ENCODE measurements at places on chromosomes 4 and X.
A peak's percentile ranks its signal among the peaks of the same experiment; 100 is the strongest.

DNA sequence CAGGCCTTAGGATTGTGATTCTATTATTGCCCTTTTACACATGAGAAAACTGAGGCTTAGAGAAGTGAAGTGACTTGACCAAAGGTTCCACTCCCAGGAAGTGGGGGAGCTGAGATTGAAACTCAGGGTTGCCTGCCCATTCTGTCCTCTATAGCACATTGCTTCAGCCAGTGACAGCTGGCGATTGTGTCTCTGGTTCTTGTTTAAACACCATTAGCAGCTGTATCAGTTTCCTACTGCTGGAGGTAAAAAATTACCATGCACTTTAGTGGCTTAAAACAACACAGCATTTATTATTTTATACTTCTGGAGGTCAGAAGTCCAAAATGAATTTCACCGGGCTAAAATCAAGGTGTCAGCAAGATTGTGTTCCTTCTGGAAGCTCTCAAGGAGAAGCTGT, 205.8 kb upstream of the MAMLD1 start:
- no peaks in the 10 kb centered on the region for H3K4me1 ChIP-seq
- H3K4me3 ChIP-seq: no peak overlapping the region
- peak; percentile 3 for DNase-seq
- no peaks in the 10 kb centered on the region for H3K27me3 ChIP-seq

GRCh38 chr4:161321706-161322105, 842.1 kb downstream of the FSTL5 start:
- H3K27ac ChIP-seq: no peak overlapping the region
- DNase-seq: no peak
- no peaks in the 10 kb centered on the region for H3K4me1 ChIP-seq
- H3K27me3 ChIP-seq: no peaks in the 10 kb centered on the region
- no peaks in the 10 kb centered on the region for H3K36me3 ChIP-seq

GRCh38 chr4:166318810-166319525, 445.9 kb downstream of the TLL1 start:
- no peaks in the 10 kb centered on the region for H3K4me1 ChIP-seq
- H3K27ac ChIP-seq: no peak overlapping the region
- no peaks in the 10 kb centered on the region for H3K27me3 ChIP-seq
- no peak for DNase-seq
- H3K36me3 ChIP-seq: no peaks in the 10 kb centered on the region

- H3K27me3 ChIP-seq: no peaks in the 10 kb centered on the region
- H3K36me3 ChIP-seq: no peaks in the 10 kb centered on the region
- no peak for DNase-seq
- no peak overlapping the region for H3K27ac ChIP-seq
- no peaks in the 10 kb centered on the region for H3K4me1 ChIP-seq
These were observed 558.2 kb upstream of the NDST4 start for GRCh38 chr4:115671581-115671980.

DNA sequence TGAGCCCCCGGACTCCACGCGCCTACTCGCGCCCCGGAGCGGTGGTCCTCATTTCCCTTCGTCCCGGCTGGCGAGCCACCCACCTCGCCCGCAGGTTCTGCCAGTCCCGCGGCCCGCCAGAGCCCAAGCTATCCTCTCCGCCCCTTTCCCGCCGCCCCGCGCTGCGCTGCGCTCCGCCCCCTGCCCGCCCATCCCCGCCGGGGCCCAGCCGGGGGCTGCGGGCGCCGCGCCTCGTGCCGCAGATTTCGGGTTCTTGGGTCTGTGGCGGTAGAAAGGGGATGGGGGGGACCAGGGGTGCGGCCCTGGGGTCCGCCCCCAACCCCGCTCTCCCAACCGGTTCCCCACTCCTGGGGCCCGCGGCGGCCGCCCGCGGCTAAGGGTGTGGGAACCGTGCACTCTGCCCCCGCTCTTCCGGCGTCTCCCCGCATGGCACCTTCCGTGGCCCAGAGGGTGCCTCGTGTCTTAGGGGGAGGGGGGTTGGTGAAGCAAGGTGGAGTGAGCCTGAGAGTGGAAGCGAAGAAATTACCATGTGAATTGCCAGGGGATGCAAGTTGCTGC, 650.8 kb upstream of the DIPK2B start:
- DNase-seq: no peak
- H3K4me3 ChIP-seq: peak overlapping the region; percentile 25
- H3K27ac ChIP-seq: no peak overlapping the region
- no peaks in the 10 kb centered on the region for H3K36me3 ChIP-seq

DNA sequence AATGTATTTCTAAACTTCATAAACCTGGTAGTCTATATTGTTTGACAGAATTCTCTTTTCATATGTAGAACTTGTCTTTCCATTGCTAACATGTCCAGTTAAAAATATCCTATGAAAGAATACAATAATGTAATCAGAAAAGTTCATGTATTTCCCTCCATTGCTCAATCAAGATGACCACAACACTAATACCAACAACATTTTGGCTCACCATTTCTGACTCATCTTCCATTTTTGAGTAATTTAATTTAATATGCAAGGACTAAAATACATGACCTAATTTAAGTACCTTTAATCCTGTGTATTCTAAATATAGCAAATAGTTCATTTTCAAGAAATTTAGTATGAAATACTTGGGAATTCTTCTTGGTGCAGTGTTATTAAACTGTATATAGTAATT, 239.5 kb upstream of the GPC4 start:
- no peak overlapping the region for H3K4me3 ChIP-seq
- no peak for DNase-seq
- peaks cover 26% of the 10 kb centered on the region for H3K27me3 ChIP-seq
- H3K36me3 ChIP-seq: peaks cover 2% of the 10 kb centered on the region

- H3K27ac ChIP-seq: no peak overlapping the region
- no peak overlapping the region for H3K4me3 ChIP-seq
- no peaks in the 10 kb centered on the region for H3K4me1 ChIP-seq
- H3K27me3 ChIP-seq: no peaks in the 10 kb centered on the region
- DNase-seq: no peak
- H3K36me3 ChIP-seq: no peaks in the 10 kb centered on the region
These were observed 33.0 kb upstream of the PGRMC2 start for GRCh38 chr4:128320656-128321055.

DNA sequence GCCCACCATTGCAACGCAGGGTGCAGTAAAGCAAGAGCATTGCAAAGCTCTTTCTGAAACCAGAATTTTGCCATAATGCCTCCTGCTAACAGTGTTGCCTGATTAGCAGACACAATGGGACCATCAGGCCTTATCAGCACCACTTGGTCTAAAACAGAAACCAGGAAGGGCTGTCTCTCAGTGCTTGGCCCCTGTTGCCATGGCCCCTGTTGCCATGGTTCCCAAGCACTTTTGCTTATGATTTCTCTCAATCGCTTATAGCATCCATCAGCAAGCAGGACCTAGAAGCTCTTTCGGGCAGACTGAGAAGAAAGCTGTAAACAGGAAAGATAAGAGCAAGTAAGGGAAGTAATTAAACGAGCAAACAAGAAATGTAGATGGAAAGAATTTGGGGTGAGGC, 36.8 kb downstream of the RTL5 start:
- no peak overlapping the region for H3K4me3 ChIP-seq
- H3K36me3 ChIP-seq: no peaks in the 10 kb centered on the region
- DNase-seq: peak; percentile 79
- peaks cover 29% of the 10 kb centered on the region for H3K27me3 ChIP-seq

DNA sequence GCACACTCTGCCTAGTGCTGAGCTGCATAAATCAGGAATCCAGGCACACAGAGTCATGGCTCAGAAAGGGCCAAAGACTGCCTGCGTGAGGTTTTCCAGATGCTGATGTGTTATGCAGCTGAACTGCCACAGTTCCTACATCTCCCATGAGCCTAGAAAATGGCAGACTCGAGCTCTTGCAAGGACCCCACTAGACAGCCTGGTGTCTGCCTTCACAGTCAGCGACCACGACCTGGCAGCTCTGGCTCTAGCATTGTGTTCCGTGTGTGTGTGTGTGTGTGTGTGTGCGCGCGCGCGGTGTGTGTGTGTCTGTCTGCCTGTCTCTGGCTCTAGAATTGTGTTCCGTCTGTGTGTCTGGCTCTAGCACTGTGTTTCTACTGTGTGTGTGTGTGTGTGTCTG, 203.6 kb upstream of the AGTR2 start:
- no peak overlapping the region for H3K27ac ChIP-seq
- no peak overlapping the region for H3K4me3 ChIP-seq
- no peaks in the 10 kb centered on the region for H3K4me1 ChIP-seq
- H3K36me3 ChIP-seq: no peaks in the 10 kb centered on the region
- DNase-seq: no peak

DNA sequence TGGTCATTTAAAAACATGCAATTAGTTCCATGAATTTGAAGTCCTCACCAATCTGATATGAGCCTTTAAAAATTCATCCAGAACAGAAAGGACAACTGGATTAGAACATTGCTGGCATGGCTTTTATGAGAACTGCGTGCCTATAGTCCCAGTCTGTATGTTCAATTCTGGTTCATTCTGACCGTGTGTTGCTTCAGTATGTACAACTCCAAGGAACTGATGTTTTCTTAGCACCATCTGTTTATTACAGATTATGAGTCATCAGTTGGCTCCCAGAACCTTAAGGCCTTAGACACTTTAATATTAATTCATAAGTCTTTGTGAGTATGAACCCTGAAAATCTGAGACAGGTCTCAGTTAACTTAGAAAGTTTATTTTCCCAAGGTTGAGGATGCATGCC, 115.0 kb downstream of the CEP44 start:
- no peak overlapping the region for H3K27ac ChIP-seq
- H3K27me3 ChIP-seq: no peaks in the 10 kb centered on the region
- no peak overlapping the region for H3K4me3 ChIP-seq
- no peaks in the 10 kb centered on the region for H3K36me3 ChIP-seq
- H3K4me1 ChIP-seq: no peaks in the 10 kb centered on the region

DNA sequence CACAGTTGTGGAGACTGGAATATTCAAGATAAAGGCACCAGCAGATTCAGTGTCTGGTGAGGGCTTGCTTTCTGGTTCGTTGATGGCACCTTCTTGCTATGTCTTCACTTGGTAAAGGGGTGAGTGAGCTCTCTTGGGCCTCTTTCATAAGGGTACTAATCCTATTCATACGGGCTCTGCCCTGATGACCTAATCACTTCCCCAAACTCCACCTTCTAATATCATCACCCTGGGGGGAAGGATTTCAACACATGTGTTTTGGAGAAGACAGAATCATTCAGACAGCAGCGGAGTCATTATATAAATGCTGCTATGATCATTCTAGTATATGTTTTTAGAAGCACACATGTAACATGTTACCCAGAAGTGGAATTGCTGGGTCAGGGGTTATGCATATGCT, 295.3 kb upstream of the CTSO start:
- no peak for DNase-seq
- no peak overlapping the region for H3K27ac ChIP-seq
- no peaks in the 10 kb centered on the region for H3K36me3 ChIP-seq
- H3K27me3 ChIP-seq: no peaks in the 10 kb centered on the region
- no peaks in the 10 kb centered on the region for H3K4me1 ChIP-seq

DNA sequence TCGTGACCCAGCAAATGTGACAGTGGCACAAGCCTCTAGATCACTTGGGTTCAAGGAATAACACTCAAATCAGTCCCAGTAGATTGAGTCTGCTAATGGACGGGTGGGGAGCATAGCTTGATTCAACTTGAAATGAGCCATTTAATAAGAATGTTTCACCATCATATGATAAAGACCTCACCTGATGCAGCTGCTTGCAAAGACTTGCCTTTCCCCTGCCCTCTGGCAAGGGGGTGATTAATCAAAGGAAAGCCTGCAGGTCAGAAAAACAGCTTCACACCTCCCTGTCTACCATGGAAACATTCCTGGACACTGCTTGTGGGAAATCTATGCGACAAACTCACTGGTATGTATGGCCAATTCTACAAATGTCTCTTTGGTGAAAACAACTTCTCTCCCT, 54.5 kb downstream of the CD99L2 start:
- no peak overlapping the region for H3K27ac ChIP-seq
- H3K4me1 ChIP-seq: no peaks in the 10 kb centered on the region
- H3K36me3 ChIP-seq: no peaks in the 10 kb centered on the region
- no peaks in the 10 kb centered on the region for H3K27me3 ChIP-seq
- no peak overlapping the region for H3K4me3 ChIP-seq

- H3K27me3 ChIP-seq: no peaks in the 10 kb centered on the region
- H3K4me3 ChIP-seq: no peak overlapping the region
- DNase-seq: no peak
- no peaks in the 10 kb centered on the region for H3K36me3 ChIP-seq
- H3K4me1 ChIP-seq: no peaks in the 10 kb centered on the region
These were observed 11.0 kb upstream of the CLDN24 start for GRCh38 chr4:183333202-183333601.

- DNase-seq: no peak
- no peak overlapping the region for H3K27ac ChIP-seq
- H3K27me3 ChIP-seq: peaks cover 38% of the 10 kb centered on the region
- no peak overlapping the region for H3K4me3 ChIP-seq
These were observed 11.8 kb downstream of the TMEM31 start for GRCh38 chrX:103722505-103722904.

- H3K27me3 ChIP-seq: no peaks in the 10 kb centered on the region
- no peak for DNase-seq
- H3K4me1 ChIP-seq: no peaks in the 10 kb centered on the region
- peaks cover 44% of the 10 kb centered on the region for H3K36me3 ChIP-seq
These were observed 20.3 kb downstream of the ANXA5 start for GRCh38 chr4:121676345-121677075.

DNA sequence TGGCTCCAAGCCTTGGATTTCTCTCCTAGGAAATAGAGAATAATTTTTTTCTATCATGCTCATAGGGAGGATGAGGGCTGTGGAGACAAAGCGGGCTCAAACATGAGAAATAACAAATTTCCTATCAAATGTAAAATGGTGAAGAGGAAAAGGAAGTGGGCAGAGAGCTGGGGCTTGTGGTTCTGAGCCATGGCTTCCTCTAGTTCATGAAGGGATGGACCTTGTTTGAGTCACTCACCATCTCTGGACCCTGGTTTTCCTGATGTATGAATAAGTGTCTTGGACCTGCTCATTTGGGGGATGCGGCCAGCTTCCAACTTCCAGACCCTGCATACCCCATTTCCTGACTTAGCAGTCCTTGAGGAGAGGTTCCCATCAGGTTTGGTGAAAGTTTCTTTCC, 63.0 kb downstream of the MSX1 start:
- H3K27ac ChIP-seq: no peak overlapping the region
- no peak for DNase-seq
- H3K4me1 ChIP-seq: no peaks in the 10 kb centered on the region

DNA sequence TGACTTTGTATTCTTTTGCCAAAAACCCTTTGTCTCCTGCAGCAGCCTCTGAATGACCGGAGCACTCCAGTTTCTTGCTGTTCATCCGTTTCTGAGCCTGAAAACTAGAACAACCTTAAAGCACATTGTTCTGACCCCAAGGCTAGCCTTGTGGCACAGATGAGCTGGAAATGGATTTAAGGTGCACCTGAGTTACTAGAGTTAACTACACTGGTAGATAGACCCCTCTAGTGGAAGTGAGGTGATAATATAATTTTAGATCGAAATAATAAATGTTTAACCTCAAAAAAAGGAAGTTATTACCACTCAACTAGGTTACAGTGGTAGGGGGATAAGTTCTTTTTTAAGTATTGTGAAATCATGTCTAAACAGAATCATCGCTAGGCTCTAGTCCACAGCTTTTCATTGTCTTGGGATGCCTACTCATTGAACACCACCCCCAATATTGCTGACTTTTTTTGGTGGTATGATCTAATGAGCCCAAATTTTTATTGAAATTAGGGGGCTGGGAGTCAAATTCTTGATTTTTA, 2.7 kb downstream of the PLS3 start:
- no peak overlapping the region for H3K27ac ChIP-seq
- no peaks in the 10 kb centered on the region for H3K36me3 ChIP-seq
- H3K4me1 ChIP-seq: peaks cover 6% of the 10 kb centered on the region
- no peak overlapping the region for H3K4me3 ChIP-seq

GRCh38 chr4:184166736-184167135, 50.9 kb downstream of the ENPP6 start:
- DNase-seq: no peak
- H3K36me3 ChIP-seq: no peaks in the 10 kb centered on the region
- no peaks in the 10 kb centered on the region for H3K27me3 ChIP-seq
- H3K4me1 ChIP-seq: no peaks in the 10 kb centered on the region
- H3K4me3 ChIP-seq: no peak overlapping the region
- no peak overlapping the region for H3K27ac ChIP-seq
